Endodermal cell (in vitro differentiated cells): ENCODE measurements at places on chromosomes 1 and 21.

- no peak for DNase-seq
Measured at GRCh38 chr1:109969146-109969829, 15.3 kb upstream of the AHCYL1 start.

DNA sequence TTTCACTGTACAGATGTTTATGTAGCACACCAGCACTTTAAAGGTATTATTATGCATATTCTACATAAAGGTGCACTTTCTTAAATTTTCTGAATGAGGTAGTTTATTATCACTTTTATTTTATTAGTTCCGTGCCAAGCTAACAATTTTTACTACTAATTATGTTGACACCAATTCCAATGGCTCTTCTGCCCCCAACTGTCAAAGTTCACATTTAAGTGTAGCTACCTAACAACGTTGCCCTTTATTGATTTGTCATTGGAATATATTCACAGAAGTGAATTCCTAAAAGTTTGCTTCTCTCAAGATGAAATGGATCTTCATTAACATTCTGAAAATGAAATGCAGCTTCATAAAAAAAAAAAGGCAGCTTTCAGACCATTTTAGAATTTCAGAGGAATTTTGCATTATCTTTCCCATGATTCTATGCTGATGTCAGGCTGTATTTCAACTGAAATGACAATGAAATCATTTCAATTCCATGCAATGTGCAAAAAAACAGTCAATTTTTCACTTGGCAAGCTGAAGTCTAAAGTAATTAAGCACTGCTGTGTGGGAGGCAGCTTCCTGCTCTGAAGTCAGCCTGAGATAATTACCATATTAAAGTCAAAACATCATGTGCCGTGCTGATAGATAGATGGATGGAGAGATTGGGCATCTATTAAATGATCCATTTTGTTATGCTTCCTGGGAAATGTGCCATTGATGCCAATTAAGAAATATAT, 229.2 kb downstream of the TTLL7 start:
- DNase-seq, result no peak

DNA sequence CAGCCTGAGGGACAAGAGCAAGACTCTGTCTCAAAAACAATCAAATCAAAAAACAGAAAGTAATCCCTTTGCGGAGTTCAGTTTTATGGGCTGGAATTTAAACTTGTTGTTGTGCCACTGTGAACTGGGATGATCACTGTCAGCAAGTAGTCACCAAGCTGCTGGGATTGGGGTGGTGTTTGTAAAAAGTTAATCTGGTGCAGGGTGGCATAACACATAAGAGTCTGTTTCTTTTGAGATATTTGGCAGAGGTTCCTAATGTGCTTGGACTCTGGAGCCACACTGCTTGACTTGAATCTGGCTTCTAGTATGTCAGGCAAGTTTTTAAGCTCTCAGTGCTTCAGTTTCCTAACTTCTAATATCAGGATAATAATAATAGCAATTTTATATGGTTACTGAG, 6.6 kb downstream of the CLIC4 start:
- DNase-seq, result no peak

GRCh38 chr1:215566556-215567490, at the start of gene KCTD3:
KCTD3 (plus strand) TSS chr1:215567304; CDS start chr1:215567686, 382 bp downstream.
- peak; percentile 92 for DNase-seq
